GM04503 (cell line): ENCODE measurements at places on chromosomes 1 and 21.

- DNase-seq: no peak
These were observed 16.1 kb downstream of the TNFRSF8 start for GRCh38 chr1:12078938-12079861.

DNA sequence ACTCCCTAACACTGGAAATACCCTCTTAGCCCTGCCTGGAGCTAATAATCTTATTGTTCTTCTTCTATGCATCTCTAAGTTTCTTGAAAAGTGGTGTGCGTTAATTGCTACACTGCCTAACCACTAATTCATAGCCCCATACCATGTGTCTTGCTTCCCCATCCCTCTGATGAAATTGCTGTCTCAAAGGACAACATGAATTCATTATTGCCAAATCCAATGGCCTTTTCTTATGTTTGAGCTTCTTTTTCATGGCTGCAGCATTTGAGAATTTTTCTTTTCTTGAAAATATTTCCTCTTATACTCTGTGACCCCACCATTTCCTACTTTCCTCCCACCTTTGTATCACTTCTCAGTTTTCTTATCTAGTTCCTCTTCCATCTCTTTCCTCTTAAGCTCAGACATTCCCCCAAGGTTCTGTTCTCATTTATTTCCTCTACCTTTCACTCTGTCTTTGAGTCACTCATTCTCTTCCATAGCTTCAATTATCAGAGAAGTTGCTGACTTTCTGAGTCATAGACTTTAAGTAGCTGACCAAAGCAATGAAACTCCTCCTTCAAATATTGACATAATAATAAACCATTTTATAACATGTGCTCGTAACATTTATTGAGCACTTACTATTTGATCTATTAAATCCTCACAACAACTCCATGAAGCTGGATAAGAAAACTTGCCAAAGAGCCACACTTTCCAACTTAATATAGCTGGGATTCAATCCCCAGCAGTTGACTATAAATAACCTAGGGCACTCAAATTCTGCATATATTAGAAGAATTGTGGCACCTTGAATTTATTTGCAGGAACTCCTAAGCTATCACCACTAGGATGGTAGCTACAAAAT, 35.5 kb upstream of the ATP6V1G3 start:
- no peak for DNase-seq

DNA sequence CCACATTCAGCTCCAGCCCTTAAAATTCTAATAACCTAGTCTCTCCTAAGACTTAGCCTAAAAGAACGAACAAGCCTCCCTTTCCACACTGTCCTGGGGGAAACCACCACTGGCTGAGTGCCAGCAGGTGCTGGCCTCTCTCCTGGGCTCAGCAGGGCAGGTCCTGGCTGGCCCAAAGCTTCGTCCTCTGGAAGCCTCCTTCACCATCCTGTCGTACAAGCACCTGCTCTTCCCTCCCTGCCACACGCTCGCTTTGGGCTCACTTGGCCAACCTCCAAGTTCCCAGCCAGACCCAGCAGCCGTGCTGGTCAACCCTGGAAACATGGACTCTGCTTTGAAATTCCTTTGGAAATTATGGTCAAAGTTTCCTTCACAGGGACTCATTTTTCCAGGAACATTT, 58.2 kb upstream of the SLC25A33 start:
- no peak for DNase-seq

DNA sequence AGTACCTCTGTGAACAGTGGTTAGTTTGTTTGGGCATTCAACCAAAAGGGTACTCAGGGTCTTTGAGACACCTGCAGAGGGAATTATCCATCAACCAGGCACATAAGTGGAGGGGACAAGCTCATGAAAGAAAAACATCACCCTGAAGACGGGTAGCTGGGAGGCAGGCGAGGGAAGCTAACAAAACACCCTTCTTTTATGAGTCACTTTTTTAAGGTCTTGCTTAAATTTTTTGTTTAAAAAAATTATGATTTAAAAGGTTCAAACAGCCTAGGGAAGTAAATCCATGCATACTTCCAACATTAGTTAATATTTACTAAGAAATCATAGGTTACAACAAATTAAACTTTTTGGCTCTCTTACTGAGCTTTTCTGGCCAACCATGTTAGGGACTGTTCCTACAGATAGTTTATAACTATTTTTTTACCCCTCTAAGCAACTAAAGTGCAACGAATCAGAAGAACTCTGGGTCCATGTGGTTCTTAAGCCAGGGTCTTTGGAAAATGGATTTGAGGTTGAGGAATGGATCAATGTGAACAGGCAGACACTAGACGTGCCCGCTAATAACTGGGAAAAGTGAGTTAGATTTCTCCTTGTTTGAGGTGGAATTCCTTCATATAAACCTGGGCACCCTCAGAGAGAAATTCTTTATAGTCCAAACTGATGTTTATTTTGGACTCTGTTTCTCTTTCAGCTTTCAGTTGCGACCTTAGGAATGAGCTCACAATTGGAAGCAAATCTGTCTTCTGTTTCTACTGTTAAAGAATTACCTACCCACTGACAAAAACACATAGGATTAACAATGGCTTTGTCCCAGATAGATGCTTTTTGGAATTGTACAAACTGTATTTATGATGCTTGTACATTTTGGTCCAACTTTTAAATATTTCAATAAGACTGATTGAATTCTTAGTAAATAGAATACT, 123.0 kb downstream of the LYPLAL1 start:
- DNase-seq: no peak

- DNase-seq: no peak
These were observed 215.3 kb upstream of the NFIA start for GRCh38 chr1:60866917-60867531.

GRCh38 chr21:34598931-34599400, 15.9 kb downstream of the RCAN1 start:
- no peak for DNase-seq

- no peak for DNase-seq
These were observed at the start of gene IGSF21 for GRCh38 chr1:18107369-18108298. TSS of gene IGSF21 (plus strand) at chr1:18107798. CDS start at chr1:18108129, 331 bp downstream.

DNA sequence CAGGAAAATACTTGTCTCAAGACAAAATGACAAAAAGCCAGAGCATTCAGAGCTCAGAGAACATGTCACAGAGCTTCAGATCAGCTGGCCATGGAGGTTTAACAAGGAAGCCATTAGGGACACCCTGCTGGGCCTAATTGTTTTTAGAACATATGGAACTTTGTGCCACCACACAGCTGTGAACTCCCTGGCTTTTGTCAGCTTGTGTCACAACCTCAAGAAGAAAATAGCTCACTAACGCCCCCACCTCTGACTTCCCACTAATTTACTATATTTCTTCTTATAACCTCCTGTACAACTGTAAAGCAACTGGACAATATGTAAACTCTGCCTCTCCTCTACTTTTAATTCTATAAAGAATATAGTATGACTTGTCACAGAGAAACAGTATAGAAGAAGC, 21.0 kb upstream of the TDRD10 start:
- no peak for DNase-seq

- DNase-seq: no peak
These were observed 281.9 kb upstream of the ADAMTS5 start for GRCh38 chr21:27248814-27249213.

- no peak for DNase-seq
These were observed 344.1 kb downstream of the DISC1 start for GRCh38 chr1:231970684-231971083.

- no peak for DNase-seq
These were observed 44.5 kb downstream of the SIM2 start for GRCh38 chr21:36743446-36743845.

GRCh38 chr21:46459356-46460112, 843 bp downstream of the DIP2A start:
- no peak for DNase-seq

GRCh38 chr1:56250809-56251208, 328.6 kb downstream of the PLPP3 start:
- no peak for DNase-seq

DNA sequence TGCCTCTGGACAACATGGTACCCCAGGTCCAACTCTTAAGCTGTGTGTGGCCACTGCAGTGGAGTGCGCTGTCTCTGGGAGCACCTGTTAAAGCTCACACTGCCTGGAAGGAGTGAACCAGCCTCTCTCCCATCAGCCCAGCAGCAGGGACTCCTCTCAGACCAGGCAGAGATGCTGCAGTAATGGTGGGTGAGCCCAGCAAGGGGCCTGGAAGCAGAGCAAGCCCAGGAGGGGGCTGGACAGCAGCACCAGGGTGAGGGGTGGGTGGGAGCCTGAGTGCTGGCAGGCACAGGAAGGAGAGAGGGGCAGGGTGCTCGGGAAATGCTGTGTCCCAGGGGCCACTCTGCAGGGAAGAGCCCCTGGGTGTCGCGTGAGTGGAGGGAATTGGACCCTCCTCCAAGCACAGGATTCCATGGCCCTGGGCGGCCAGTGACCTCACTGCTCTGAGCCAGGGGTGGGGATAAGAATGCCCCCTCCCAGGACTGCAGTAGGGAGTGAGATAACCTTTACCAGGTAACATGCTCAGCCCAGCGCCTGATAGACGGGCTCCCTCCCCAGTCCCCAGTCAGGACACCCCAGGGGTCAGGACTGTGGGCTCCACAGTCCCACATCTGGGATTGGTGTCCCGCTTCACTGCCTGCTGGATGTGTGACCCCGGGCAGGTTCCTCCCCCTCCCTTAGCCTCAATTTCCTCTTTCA, 313.1 kb downstream of the MATN1 start:
- no peak for DNase-seq

GRCh38 chr1:184945029-184945428, 29.3 kb downstream of the NIBAN1 start:
- no peak for DNase-seq

- no peak for DNase-seq
These were observed 16.0 kb upstream of the LRIG2 start for GRCh38 chr1:113057006-113057405.

GRCh38 chr21:46154155-46154954, 1.0 kb downstream of the FTCD start:
- no peak for DNase-seq

DNA sequence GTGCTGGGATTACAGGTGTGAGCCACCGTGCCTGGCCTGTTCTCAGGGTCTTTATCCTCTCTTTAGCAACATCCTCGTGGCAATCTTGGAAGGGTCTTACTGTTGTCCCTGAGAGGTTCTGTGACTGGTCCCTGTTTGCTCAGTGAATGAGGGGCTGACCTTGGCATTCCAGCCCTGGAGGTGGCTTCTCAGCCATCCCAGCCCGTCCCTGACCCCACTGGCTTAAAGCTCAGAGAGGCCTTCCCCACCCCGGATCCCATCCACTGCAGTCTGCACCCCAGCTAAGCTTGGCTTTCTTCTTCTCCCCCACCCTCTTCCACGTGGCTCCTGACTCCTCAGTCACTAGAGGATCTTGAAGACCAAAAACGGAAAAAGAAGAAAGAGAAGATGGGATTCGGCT, 88.3 kb upstream of the TMEM51 start:
- no peak for DNase-seq

DNA sequence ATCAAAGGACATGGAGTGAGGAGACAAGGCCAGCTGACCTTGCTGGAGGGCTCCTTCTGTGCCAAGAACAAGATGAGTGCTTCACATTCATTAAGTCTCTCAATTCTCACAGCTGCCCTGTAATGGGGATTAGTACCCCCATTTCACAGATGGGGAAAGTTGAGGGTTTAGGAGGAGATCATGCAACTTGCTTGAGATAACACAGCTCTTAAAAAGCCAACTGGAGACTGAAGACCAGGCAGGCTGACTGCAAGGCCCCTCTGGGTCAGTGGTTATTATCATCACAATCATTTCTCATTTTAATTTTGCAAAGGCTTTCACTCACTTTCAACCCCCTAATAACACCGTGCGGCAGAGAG, 46.8 kb downstream of the GPR161 start:
- DNase-seq: no peak

DNA sequence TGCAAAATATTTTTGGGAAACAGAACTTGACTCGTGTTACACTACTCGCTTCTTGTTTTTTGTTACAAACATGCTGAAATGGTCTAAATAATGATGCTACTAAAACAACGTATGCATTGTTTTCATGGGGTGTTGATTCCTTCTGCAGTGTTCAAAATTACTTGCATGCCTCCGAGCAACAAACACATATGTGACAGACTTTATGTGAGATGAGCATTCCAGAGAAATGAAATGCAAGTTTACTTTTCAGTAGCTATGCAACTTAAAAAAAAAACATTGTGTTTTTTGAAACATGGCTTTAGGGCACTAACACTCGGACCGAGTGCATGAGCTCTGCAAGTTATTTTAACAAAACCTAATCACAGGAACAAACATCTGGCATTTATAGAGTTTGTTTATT, 84.8 kb downstream of the CAMTA1 start:
- peak; percentile 37 for DNase-seq

DNA sequence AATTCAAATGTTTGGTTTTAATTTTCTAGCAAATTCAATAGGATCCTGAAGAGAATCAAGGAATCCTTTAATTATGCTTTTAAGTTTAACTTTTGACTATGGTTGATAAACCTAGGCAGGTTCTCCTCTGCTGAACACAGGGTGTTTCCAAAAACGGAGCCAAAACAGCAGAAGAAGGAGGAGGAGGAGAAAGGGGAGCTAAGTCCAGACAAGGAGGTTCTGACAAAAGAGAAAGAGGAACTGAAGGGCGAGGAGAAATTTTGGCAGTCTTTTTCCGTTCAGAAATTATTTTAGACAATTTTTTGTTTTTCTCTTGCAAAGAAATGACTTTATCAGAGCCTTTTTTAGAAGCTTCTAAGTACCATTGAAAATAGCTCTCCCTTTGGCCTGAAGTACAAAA, 33.2 kb upstream of the FNBP1L start:
- no peak for DNase-seq

- no peak for DNase-seq
These were observed 15.2 kb downstream of the LAMC1 start for GRCh38 chr1:183038333-183038866.

DNA sequence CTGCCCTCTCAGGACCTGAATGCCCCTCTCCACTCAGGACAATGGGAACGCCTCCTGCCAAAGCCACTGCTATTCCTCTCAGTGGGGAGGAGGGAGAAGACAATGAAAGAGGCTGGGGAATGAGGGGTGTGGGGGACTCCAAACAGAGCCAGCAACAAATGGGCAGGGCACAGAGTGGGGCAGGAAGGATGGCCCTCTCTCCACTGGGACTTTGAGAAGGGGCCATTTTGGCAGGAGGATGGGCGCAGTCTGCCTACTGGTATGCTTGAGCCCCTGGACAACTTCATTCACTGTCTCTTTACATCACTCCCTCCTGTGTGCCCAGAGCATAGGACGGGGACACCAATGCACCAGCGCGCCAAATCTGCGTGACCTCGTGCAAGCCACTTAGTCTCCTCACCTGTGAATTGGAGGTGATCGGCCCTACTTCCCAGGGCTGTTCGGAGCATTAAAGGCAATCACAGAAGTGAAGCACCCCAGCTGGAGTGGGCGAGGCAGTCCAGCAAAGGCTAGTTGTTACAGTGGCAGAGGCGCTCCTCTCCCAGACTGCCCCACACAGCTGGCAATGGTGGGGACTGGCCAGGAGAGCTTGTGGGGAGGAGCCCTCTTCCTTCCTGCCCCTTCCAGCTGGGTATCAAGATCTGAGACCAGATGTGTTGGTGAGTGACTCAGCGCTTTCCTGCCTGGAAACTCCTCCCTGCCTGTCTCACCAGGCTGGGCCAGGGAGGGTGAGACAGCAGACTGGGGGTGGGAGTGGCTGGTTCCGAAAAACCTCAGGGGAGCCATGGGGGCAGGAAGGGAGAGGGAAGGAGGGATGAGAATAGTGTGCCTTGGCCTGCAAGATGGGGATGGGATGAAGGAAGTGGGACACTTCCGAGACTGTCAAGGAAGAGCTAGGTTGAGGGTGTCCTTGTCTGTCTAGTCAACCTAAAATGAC, 22.4 kb upstream of the SYNC start:
- DNase-seq: peak; percentile 82

GRCh38 chr1:27166351-27166802, 11.5 kb upstream of the SLC9A1 start:
- DNase-seq: no peak
